NCI-H1105 (cell line): ENCODE measurements at places on chromosomes 2 and 18.

DNA sequence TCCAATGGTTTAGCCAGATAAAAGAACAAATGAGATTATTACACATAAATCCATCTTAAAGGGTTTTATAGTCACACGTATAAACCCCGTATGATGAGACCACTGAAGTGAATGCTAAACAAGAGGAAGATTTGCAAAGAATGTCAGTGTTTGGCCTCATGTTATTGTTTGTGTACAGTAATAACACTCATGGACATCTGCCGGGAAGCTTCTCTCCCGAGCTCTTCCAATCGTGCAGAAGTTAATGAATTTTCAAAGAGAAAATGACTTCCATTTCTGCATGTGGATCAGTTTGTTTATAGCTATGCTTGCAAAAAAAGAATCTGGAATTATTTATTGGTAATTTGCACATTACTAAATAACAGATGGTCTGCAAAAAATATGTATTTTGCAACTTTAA, 88.5 kb upstream of the APCDD1 start:
- DNase-seq, result no peak

DNA sequence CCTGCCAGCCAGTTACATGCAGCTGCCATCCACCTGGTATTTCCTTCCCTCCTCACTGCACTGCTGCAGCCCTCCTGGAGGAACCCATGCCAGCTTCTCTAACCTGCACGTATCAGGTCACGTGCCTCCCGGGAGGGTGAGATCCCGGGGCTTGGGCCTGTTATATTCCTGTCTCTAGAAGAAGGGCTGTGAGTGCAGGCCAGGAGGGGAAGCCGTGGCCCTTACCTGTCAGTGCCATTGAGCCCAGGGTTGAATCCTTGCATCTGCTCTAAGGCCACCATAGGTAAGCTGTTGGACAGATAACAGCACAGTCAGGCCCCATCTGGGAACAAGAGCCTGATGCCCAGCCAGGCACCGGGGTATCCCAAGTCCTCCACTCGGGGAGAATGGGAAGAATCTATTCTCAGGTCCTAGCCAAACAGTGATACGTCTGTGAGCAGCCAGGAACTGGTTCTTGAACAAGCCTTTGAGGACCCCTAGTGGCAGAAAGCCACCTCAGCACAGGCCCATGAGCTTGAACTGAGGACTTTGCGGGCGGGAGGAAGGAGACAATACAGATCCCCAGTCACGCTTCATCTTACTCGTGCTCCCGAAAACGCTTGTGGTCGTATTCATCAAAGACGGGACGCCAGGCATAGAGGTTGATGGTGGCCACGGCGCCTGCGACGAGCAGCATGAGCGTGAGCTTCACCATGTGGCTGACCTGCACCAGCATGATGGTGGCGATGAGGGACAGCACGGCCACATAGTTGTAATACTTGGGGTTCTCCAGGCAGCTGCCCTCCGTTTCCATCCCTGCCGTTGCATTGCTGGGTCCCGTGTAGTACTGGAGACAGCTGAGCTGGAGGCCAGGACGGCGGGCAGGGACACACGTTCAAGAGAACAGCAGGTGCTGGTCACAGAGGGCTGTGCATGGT, 34.4 kb downstream of the CENPO start:
- DNase-seq, result peak; percentile 80

DNA sequence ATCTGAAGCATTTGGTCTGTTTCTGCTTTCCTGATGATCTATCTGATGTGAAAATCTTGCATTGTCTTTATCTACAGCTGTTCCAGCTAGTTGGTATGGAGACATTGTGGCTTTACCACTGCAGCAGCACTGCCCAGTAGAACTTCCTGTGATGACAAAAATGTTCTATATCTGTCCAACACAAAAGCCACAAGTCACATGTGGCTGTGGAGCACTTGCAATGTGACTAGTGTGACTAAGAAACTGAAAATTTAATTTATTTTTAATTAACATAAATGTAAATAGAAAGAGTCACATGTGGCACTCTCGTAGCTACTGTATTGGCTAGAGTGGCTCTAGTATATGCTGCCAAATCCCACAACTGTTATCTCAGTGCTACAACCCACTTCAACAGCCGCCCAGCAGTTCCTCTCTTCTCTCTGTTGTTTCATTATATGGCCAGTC, 425.7 kb downstream of the SETBP1 start:
- DNase-seq, result no peak

DNA sequence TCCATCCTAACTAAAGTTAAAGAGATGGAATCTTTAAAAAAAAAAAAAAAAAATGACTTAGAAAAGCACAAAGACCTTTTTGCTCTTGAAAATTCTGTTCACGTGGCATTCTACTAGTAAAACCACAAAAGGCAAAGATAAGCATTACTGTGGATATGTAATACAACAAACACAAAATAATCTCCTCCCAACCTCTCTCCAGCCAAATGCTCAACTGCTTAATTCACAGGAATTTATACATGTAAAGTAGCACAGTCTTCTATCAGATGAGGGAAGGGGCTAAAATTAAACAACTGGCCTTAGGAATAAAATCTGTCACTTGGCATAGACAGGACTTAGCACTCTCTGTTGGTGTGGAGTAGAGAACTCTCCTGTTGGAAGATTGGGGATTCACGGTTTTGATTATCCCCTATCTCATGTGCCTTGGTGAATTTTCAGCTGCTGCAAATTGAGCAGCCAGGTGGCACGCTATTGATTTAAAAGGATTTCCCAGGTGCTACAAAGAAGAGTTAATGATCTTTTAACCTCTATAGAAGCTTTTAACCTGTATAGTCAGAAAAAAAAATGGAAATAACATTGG, 57.4 kb downstream of the ATIC start:
- no peak for DNase-seq

GRCh38 chr2:45919160-45919650, 267.7 kb downstream of the PRKCE start:
- peak; percentile 86 for DNase-seq

DNA sequence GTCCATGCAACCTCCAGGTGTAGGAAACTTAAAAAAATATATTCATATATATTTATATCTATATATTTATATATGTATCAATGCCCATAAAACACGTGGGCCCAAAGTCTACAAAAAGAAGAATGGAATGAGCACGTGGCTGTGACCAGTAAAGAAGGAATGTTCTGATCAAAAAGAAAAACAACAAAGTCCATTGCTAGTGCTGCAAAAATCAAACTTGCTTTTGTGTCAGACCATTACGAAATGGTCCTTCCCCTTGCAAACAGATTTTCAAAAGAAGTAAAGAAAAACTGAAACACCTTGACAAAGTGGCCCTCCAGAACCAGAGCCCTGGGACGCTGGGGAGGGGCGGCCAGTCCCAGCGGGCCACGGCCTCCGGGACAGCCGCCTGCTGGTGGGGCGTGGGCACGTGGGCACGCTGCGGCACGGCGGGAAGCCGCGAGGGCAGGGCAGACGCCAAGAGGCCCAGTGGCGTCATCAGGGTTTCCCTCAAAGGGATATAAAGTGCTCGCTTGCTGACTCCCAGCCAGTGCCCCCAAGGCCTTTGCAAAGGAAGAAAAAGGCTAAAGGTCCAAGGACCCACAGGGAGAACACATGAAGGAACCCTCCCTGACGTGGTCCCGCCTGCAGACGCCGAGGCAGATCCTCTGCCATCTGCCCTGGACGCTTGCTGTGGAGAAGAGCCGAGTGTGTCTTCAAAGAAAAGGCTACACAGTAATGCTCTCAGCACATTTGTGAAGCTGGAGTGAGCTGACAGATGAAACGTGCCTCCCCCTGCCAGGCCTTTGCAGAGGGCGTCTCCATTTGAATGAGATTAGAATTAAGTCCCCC, 201.8 kb downstream of the TWIST2 start:
- no peak for DNase-seq

DNA sequence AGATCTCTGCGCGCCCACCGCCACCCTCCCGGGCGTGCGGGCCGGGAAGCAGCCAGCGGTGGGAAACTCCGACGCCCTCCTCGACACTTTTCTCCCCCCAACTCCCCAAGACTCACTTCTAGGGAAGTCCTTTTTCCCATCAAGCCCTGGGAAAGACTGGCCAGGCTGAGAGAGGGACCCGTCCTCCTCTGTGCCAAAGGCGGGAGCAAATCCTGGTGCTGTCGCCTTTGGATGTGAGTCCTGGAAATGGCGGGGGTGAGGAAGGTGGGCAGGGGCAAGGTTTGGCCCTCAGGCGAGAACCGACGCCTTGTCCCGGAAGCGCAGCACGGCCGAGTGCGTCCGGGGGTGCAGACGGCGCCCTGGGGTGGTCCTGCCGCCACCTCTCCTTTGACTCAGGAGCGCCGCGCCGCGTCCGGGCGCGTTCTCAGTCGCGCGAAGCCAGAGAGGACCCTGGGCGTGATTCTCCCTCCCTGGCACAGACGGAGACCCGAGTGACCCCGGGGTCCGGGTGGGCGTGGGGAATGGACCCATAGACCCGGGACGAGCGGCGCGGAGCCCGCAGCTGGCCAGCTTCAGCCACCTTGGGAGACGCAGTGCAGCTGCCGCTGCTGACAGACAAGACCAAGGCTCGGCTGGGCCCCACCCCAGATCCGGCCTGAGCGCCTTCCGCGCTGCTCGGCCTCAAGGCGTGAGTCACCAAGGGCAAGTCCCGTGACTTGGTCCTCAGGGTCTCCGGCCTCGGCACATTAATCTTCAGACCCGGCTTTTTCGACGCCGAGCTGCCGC, 3.5 kb upstream of the LBX2 start:
- DNase-seq, result no peak

DNA sequence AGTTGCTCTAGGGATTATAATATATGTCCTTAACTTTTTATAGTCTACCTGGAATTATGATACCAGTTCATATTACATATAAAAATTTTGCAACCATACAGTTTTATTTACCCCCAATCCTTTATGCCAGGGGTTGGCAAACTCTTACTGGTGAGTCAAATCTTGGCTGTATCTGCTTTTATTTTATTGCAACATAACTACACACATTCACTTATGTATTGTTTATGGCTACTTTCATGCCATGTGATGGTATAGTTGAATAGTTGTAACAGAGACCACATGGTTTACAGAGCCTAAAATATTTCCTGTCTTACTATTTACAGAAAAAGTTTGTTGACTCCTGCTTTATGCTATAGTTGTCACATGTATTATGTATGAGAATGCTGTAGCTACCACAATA, 25.8 kb upstream of the DLX2 start:
- DNase-seq, result no peak

DNA sequence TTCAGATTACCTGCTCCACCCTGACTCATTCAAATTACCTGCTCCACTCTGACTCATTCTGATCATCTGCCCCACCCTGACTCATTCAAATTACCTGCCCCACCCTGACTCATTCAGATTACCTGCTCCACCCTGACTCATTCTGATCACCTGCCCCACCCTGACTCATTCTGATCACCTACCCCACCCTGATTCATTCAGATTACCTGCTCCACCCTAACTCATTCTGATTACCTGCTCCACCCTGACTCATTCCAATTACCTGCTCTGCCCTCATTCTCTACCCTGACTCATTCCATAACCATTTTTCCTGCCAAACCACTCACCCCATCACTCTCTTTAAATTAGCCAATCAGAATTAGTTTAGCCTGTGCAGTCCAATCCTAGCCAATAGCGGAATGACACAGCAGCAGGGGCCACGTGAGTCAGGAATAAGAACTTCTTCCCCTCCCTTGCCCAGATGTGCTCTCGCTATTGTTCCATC, 26.2 kb downstream of the CFAP53 start:
- DNase-seq, result no peak

DNA sequence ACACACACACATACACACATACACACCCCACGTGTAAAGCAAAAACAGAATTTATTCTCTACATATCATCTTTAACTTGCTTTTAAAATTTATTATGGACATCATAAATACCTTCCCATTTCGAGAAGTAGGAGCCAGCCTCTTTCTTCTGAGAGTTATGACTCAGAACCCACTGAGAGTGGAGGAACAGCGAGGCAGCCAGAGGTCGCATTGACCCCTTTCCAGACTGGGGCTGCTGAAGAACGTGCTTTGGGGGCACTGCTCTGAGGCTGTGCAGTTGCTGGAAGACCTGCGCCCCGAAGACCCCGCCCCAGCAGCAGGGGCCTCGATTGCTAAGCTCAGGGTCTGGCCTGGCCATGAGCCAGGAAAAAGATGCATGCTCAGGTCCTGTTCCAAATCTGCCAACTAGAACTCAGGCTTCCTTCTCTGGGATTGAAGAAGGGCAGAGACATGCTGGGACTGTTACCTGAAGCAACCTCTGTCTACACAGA, 133.8 kb upstream of the TWIST2 start:
- no peak for DNase-seq

DNA sequence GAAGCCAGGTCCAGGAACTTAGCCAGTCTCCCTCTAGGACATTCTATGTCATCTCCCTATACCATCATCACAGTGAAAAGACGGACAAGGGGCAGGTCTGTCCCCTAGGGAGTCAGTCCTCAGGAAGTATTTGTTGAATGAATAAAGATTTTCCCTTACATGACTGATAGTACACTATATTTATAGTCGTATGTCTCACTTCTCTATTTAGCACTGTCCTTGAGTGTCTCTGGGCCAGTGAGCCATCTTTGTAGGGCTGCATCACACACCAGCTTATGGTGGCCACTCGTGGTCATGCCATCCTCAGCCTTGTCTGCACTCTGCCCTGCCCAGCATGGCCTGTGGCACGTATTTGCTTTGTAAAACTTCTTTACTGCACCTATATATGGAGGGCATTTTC, 25.8 kb downstream of the PTPN18 start:
- DNase-seq, result no peak

DNA sequence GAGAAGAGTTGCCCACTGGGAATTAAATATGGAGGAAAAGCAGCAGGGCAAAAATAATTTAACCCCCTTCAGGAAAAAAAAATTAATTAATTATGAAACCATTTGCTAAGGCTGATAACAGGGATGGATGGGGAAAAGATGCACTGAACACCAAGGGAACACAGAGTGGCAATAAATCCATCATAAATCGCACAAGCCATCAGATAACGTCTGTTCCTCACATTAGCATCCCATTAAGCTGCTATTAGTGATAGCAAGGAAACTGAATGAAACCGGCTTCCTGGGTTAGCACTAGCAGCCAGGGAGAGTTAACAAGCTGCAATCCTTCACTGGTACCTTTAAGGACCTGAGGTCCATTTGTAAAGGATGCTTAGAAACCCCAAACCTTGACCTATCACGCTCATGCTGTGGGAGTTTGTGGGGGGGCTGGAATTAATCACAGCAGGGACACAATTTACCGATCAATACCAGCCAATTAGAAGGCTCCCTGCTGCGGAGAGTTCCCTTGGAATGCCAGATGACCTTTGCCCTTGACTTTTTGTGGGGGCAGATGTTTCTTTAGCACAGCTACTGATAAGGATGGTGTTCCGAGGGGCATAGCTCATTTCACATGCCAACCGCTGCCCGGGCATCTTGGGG, 175.5 kb upstream of the KLF7 start:
- DNase-seq, result no peak

GRCh38 chr2:232793271-232793670, 16.9 kb upstream of the KCNJ13 start:
- DNase-seq, result no peak

DNA sequence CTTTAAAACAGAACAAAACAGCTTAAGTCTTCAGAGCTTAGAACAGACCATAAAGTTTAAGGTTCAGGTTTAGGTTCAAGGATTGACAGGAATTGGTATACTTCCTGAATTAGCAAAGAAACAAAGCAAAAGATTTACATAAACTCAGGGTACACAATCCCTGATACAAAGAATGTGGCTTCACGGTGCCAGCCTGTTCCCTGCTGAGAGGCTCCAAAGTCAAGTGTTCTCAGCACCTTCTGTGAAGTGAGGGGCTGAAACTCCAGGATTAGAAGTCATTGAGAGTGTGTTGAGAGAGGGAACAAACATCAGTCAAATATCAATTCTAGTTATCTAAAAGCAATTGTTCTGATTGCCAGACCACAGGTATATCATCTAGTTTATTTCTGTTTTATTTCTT, 35.7 kb downstream of the DYNAP start:
- DNase-seq, result no peak

- DNase-seq, result no peak
Observed at GRCh38 chr18:52415131-52415530, 75.1 kb downstream of the DCC start.
